ENCODE measurements at places on chromosomes 11 and 22.

DNA sequence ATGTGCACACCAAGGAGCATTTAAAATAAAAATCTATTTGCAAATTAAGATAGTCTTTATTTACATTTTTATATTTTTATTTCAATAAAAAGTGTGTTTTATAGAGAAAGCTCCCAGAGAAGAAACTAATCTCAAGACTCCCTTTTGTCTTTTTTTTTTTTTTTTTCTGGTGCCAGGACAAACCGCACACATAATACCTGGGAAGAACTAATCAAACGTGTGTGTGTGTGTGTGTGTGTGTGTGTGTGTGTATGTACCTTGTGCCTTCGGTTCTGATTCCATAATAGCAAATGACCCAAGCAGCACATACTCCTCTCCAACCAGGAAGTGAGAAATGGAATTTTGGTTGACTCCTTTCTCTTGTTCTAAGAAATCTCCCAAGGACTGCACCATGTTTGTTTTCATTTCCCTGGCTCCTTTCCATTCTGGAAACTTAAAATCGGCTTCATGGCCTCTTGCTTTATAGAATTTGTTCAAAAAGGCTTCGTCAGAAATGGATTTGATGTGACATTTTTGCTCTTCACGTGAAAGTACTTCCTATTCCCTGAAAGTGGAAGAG, 65.3 kb downstream of the ST3GAL4 start:
- no peak for DNase-seq

DNA sequence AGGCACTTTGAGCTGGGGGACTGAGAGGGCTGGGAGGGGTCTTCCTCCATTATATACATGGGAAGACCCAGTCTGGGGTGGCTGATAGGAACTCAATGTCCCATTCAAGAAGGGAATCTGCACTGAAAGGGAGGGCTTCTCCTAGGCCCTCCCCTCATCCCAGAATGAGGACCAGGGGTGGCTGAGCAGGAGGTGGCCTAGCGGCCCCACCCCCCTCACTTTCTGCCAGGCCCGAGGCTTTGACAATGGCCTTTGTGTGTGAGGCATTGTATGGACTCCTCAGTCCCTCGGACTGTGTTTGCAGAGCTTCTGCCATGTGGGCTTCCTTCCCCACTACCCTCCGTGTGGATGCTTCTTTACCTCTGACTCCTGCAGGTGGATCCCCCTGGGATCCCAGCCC, 65.7 kb downstream of the NECTIN1 start:
- DNase-seq: no peak

DNA sequence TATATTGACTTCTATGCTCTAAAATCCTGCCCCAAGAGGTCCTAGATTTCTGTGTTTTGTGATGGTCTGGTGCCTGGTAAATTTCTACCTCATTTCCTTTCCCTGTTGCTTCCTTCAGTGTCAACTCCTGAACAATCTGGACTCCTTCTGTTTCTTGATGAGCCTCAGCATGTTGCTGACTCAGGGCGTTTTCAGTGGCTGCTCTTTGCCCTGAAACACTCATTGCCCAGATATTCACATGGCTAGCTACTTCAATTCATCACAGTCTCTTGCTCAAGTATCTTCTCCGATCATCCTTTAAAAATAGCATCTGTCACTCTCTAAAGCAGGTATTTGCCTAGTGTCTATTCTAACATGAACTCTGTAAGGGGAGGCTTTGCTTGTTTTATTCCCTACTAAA, 526.3 kb upstream of the RAG2 start:
- DNase-seq: no peak

GRCh38 chr11:134738581-134738980, 326.5 kb upstream of the B3GAT1 start:
- DNase-seq: no peak

GRCh38 chr11:125329786-125330185, 165.2 kb downstream of the PKNOX2 start:
- peak; percentile 66 for DNase-seq

DNA sequence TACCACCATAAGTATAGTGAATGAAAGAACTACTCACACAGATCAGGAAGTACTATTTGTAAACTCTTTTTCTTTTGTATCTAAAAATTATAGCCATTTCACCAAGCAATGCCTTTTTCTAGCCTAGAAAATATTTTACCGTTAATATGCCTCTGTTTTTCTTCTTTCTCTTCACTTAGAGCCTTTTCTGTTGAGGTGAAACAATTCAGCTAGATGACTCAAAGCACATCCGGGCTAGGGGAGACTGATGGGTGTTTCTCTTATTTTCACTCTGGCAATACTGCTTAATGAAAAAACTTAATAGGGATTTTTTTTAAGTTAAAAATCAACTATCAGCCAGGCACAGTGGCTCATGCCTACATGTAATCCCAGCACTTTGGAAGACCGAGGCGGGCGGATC, 93.3 kb downstream of the SGSM3 start:
- DNase-seq: peak; percentile 32

GRCh38 chr11:119012629-119013170, 5.4 kb downstream of the RPS25 start:
- DNase-seq: no peak

DNA sequence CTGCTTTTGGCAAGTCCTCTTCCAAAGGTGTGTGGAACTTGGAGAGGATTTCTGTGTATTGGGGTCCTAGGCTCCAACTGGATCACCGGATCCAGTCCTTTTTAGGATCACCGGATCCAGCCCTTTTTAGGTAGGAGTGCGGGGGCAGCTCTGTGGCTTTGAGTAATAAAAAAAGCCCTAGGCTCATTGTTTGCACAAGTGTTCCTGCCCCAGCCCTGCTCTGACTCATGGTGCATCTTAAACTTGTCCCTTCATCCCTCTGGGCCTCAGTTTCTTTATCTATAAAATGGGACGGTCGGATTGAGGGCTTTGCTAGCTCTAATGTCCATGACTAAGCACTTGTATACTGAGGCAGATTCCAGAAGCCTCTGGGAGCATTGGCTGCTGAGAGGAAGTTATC, 22.7 kb upstream of the CD44 start:
- no peak for DNase-seq

- DNase-seq: no peak
Measured at GRCh38 chr11:36345535-36346141, 49.5 kb downstream of the PRR5L start.

DNA sequence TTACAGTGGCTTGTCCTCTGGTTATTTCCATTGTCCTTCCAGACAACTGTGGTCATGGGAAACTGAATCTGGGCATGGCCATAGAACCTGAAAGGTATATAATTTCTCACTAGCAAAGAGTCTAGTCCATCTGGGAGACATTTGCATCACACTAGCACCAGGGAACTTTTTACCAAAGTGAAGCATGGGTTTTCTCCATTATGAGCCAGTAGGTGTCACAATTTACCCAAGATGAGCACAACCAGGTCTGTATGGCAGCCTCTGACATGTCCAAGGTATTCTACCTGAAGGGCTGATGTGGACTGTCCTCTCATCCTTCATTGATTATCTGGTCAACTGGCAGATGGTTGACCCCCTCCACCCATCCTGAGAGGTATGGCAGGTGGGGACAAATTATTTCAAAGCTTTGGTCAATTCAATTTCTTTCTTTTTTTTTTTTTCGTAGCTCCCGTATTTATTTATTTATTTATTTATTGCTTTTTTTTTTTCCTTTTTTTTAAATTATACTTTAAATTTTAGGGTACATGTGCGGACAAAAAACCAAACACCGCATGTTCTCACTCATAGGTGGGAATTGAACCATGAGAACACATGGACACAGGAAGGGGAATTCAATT, 425.9 kb downstream of the TMEM135 start:
- DNase-seq: peak; percentile 19

DNA sequence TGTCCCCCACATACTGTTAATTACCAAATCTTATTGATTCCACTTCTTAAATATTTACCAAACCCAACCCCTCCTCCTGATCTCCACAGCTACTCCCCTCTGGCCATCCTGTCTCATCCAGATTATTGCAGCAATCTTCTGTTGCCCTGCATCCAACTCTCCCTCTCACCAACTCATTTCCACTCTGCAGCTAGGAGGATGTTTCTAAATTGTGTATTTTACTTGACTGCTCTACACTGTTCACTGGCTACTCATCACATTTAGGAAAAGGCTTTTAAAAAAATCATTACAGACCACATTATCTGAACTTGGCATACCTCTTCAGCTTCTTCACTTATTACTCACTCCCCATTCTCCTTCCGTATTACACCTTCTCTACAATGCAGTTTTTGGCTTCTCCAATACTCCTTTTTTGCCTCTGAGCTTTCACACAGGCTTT, 117.9 kb downstream of the ATG16L2 start:
- DNase-seq: no peak

DNA sequence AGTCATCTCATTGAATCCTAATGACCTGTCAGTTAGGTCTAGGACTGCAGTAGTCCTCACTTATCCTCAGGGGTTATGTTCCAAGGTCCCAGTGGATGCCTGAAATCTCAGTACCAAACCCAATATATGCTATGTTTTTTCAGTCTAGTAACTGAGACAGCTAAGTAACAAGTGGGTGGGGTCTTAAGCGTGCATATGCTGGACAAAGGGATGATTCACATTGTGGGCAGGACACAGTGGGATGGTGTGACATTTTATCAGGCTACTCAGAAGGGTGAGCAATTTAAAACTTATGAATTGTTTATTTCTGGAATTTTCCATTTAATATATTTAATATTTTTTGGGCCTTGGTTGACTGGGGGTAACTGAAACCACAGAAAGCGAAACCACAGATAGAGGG, 29.0 kb downstream of the DDX10 start:
- no peak for DNase-seq

GRCh38 chr11:13038366-13038765, 29.2 kb downstream of the RASSF10 start:
- DNase-seq: no peak
